Natural killer cell treated with Interleukin-12 subunit alpha and Interleukin-12 subunit beta and Interleukin-15 and Interleukin-18, amount 100 ng/mL, for 72 hours (primary cell): ENCODE measurements at places on chromosomes 5 and 9.

DNA sequence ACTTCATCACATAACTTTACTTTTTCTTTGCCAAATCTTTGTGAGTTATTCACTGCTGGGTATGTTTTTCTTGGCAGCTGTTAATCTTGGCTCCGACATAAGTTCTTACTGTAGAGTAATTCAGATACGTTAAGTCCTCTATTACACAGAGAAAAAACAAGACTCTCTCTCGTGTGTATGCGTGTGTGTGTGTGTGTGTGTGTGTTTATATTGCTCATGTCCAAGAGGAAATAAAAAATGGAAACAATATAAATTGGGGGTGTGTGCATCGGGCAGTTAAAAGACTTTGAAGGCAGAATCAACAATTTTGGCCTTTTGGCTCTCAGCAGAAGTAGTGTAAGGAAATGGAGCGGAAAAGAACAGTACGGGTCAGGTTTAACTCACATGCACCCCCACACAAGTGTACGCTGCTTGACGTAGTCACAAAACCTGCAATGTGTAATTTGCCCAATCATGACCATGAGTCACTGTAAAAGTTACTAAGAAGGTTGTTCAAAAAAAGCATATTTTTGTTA lies 67.2 kb upstream of the IFNE start:
- DNase-seq = no peak

DNA sequence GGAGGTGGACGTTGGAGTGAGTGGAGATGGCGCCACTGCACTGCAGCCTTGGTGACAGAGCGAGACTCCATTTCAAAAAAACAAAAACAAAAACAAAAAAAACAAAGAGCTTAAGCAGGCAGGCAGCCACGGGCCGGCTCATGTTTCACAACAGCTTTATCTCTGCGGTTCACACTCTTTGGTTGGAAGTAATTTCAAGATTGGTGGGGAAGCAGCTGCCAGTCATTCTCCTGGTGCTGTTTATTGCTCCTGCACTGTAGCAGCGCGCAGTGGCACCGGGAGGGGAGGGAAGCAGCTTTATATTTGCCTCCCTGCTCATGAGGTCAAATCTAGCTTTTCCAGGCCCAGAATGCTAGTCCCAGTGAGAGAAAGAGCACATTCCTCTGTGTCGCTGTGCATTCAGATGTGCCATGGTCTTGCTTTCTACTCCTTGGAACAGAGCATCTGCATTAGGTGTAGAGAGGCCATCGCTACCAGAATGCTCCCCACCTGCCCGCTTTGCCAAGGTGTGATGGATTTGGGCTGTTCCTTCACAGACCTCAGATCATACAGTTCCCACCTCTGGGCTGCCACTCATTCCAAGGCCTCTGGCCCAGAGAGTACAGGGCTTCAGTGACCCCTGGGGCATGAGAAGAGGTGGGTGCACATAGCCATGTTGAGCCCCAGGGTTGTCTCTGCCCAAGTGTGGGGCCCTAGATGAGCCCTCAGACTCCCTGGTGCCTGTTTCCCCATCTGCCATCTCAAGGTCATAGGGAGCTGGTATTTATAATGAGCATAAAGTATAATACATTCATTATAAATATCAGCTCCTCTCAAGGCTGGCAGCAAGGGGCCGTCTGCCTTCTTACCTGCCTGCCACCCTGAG lies 270.4 kb downstream of the MED10 start:
- DNase-seq = no peak

GRCh38 chr5:107251151-107251550 lies 419.6 kb downstream of the EFNA5 start:
- no peak for DNase-seq

DNA sequence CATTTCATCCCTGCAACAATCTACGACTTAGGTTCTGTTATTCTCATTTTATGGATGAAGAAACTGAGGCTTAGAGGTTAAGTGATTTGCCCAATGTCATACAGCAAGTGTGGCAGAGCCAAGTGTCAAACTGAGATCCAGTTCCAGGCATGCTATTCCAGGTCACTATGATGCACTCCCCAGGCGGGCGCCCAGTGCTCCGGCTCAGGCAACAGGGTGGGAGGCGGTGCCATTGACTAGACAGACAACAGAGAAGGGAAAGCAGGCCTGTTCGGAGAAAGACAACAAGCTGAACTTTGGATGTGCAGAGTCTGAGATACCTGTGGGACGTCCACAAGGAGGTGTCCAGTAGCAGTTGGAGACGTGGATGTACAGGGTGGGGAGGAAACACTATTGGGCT lies 10.8 kb upstream of the DDX41 start:
- no peak for DNase-seq

- no peak for DNase-seq
These were observed 10.9 kb downstream of the PHF2 start for GRCh38 chr9:93587284-93587650.

- DNase-seq = no peak
These were observed 21.5 kb upstream of the WDR38 start for GRCh38 chr9:124831642-124832364.

DNA sequence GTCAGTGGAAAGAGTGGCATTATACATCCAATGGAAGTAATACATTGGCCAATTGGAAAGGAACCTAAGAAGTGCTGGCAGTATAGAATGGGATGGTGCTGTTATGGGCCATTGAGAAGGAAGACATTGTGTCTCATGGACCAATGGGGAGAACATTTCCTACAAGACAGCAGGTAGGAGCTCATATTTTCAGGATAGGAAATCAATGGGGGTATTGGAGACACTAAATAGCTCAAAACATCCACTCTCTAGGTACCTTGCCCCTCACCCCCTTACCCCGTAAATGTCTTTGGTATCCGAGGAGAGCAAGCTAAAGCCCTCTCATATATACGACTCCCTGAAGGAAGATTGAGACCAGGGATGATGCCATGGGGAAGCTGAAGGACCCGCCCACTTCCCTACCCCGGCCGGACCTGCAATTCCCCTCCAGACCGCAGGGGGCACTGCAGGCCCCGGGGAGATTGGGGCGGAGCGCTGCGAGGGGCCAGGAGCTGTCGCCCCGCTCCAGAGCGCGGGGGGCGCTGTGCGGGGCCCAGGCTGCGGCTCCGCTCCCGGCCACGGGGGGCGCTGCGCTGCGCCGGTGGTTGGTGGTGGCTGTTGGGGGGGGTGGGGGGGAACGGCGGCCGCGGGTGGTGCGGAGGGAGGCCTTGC lies at the start of gene KDM3B:
TSS of gene KDM3B (plus strand) at position 615 of the 651 bp plus-strand sequence. CDS start 111 bp downstream, outside the sequence.
- DNase-seq = peak; percentile 93

DNA sequence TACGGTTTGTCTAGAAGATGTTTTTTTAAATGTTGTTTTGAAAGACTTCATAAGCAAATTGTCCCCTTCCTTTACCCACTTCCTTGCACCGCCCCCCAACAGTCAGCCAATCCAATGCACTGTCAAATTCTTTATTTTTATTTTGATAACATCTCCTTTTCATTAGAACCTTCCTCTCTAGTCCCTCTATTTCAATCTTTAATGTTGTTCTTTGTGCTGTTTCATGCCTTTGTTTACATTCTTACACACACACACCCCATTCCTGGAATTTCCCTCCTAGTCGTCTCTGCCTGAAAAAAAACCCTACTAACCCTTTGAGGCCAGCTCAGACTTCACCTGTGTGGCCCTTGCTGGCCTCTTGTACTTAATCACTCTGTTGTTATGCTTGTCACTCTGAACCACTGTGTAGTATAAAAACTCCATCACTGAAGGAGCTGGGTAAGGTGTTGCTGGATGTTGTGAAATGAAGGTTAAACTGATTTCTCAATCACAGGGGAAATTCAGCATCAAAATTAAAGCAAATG lies 133.4 kb downstream of the UGCG start:
- no peak for DNase-seq

DNA sequence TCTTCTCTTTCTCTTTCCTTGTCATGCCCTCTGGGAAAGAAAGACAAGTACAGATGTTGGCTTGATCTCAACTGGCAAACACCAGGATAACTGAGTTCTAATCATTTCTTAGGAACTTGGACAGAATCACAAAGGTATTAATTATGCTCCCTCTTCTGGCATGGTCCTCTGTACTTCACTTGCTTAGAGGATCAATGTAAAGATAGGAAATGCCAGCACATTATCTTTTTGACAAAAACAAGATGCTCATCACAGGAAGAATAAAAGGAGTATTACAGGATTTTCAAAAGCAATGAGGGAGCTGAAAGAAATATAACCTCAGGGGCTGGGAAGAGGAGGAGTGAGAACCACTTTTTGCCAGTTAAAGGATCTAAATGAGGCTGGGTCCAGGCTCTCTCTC lies 70.6 kb downstream of the LHFPL2 start:
- no peak for DNase-seq

DNA sequence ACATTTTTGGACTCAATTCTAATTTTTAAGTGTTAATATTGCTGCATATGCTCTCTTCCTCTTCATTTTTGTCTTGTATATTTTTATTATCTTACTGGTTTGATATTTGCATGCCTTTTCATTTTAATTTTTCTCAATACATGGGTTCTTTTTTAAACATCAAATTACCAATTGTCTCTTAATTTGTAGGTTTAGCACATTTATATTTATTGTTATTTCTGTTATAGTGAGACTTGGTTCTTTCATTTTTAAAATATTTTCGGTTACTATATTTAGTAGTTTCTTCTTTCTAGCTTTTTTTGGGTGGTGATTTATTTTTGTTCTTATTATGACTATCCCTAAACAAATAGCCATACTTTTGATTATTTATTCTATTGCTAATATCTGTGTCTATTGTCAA lies 19.4 kb downstream of the SPINK5 start:
- DNase-seq = no peak

- no peak for DNase-seq
These were observed 4.1 kb downstream of the NR6A1 start for GRCh38 chr9:124766815-124767554.

DNA sequence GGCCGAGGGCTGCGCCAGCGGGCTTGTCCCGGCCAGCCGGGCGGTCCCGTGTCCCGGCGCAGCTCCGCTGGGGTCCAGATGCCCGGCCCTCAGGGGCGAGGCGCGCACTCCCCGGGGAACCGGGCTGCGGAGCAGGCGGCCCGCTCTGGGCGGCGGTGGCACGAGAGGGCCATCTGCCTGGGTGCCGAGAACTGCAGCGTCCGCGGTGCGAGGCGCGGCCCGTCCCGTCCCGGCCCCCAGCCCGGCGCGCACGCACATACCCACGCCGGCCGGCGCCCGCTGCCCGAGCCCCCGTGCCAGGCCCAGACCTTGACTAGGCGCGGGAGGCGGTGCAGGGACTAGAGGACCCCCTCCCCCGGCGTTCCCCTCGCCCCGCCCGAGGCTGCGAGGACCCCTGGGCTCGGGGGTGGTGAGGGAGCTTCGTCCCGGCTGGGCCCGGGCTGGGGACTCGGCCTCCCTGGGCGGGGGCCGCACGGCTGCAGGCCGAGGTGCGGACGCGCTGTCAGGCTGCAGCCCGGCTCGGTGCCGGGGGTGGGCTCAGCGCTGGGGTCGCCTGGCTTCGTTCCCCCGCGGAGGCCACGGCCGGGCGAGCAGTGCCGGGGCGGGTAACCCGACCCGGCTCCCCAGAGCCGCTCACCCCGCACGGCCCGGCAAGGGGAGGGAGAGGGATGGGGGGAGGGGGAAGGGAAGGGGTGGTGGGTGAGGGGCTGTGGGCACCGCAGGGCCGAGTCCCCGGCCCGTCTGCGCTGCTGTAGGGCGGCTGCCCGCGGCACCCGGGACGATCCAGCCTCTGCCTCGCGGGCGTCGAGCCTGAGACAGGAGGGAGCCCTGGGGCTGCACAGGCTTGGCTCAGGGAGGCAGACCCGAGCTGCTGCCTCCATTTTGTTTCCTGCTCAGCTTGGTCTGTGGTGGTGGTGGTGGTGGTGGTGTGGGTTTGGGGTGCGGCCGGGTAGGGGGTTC lies 1.2 kb upstream of the NSD1 start:
- peak; percentile 58 for DNase-seq

DNA sequence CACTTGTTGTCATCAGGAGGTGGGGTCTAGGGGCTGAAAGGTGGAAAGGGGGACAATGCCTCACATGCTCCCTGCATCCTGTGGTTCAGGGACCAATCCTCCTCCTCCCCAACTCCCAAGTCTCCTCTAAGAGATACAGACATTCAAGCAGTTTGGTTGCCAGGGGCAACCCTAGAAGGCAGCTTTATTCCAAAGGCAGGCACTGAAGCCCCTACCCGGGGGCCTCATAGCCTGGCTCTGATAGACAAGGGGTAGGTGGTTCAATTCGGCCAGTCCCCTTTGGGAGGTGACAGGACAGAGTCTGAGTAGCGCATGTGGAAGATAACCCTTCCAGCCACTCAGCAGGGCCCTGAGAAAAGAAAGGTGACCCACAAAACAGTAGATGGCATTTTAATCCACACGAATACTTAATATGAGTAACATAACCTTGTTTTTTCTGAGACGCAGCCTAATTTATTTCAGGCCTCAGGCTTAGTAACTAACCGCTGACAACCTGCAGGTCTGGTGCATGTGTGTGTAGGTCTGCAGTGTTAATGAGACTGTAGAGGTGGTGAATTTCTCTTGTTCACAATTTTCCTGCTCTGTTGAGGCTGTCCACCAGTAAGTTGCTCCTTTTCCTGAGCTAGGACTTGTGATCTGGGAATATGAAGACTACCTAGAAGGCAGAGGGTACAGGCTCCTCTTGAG lies 31.3 kb upstream of the HSPA9 start:
- no peak for DNase-seq

GRCh38 chr5:91263898-91264297 lies 119.2 kb downstream of the ARRDC3 start:
- no peak for DNase-seq

- no peak for DNase-seq
These were observed 439.5 kb downstream of the ACTL7B start for GRCh38 chr9:108416324-108416723.

DNA sequence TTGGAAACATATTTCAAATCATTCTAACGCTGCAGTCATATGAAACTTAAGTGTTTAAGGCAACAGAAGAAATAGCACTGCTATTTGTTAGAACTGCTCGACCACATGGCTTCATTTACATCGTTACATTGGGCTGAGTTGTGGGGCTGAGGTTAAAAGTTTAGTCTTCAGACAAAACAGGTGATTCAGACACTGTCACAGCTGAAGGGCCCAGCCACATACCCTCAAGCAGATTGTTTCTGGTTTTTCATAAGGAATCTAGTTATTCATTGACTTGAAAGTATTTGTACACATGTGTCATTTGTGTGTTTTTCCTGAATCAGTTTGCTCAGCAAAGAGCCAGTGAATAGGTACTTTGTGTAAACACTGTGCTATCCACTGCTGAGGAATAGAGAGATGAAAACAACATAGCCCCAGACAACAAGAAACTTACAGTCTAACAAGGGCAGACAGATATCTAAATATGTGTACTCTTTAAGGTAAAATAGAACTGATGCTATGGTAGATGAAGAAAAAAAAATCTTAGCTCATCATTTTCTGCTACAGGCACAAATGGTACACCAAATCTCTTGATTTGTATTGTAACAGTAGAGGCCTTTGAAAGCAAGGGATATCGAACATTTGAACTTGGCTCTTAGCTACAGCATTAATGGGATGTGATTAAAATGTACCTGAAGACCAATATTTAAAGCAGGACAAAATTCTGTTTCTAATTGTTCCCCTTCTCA lies 357.6 kb upstream of the RPS23 start:
- no peak for DNase-seq

- DNase-seq = no peak
These were observed 72.6 kb downstream of the FGF1 start for GRCh38 chr5:142613271-142613671.

- DNase-seq = no peak
These were observed 295.2 kb downstream of the ARHGAP26 start for GRCh38 chr5:143065185-143065965.
